Uterus (tissue), 4 donors: ENCODE measurements at places on chromosomes 5 and 9. TPM values are rescaled to one million over a fixed set of nuclear protein-coding genes. Genes with fewer than 3 reads are reported as not detected.

- no peak for DNase-seq
- no peak overlapping the region for H3K4me3 ChIP-seq
- H3K27me3 ChIP-seq: no peaks in the 10 kb centered on the region
- no peaks in the 10 kb centered on the region for H3K4me1 ChIP-seq
- no peak overlapping the region for H3K27ac ChIP-seq
- no peaks in the 10 kb centered on the region for H3K36me3 ChIP-seq
Observed at GRCh38 chr5:170143091-170143490, 37.4 kb downstream of the FOXI1 start.

- no peak for DNase-seq
- no peak overlapping the region for H3K4me3 ChIP-seq
- H3K27me3 ChIP-seq: no peaks in the 10 kb centered on the region
- H3K36me3 ChIP-seq: no peaks in the 10 kb centered on the region
- no peaks in the 10 kb centered on the region for H3K4me1 ChIP-seq
Observed at GRCh38 chr9:110241858-110242321, 14.4 kb downstream of the TXN start.

DNA sequence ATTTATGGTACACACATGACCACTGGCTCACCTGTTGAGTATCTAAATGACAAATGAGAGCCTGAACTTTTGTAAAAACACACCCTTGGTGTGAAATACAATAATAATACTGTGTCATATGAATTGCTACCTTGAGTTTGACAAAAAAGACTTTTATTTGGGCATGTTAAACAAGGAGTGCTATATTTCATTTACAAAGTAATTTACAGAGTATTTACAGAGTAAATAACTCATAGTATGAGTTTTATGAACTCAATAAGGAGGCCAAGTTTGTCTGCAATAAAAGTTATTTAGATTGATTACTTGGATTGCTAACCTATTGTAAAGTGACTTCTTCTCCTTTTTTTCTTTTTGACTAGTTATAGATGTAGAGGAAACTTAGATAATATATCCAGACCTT, 146.0 kb upstream of the NUDT12 start:
- DNase-seq: no peak
- no peaks in the 10 kb centered on the region for H3K4me1 ChIP-seq
- H3K27me3 ChIP-seq: no peaks in the 10 kb centered on the region
- H3K27ac ChIP-seq: no peak overlapping the region
- no peaks in the 10 kb centered on the region for H3K36me3 ChIP-seq

DNA sequence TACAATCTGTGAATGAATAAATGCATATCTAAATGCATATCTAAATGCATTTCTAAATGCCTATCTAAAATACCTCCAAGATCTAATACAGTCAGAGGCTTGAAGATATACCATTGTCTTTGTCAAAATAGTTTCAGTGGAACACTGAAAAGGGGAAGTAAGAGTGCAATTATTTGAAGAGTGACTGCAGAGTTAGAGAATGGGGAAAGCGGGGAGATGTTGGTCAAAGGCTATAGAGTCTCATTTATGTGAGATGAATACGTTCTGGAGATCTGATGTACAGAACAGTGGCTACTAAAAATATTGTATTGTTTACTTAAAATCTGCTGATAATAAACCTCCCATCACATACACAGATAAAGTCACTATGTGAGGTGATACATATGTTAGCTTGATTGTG, 1126.2 kb upstream of the CDH9 start:
- no peak overlapping the region for H3K4me3 ChIP-seq
- H3K27me3 ChIP-seq: no peaks in the 10 kb centered on the region
- H3K4me1 ChIP-seq: no peaks in the 10 kb centered on the region

The ELAVL2 gene
- total RNA-seq: not detected

The SHROOM1 gene
- 5.0 TPM for total RNA-seq
